Activated T-cell treated with anti-CD3 and anti-CD28 coated beads, Interleukin-2, amount 50 U/mL, for 72 hours (primary cell): ENCODE measurements at places on chromosomes 6 and 20. TPM values are rescaled to one million over a fixed set of nuclear protein-coding genes. Genes with fewer than 3 reads are reported as not detected.

The ENPP4 gene
- total RNA-seq = 5.8 TPM

The OR2J3 gene
- not detected for total RNA-seq

The STX7 gene
- total RNA-seq = 10.6 TPM

The GPX5 gene
- total RNA-seq = not detected

The STK38 gene
- total RNA-seq = 30.7 TPM

The HMGA1 gene
- 454 TPM for total RNA-seq

The MPC1 gene
- total RNA-seq = 23.6 TPM

The BEND6 gene
- total RNA-seq = 0.48 TPM

The CST4 gene
- not detected for total RNA-seq

The C20orf144 gene
- 0.23 TPM for total RNA-seq

The TXNDC5 gene
- 42.0 TPM for total RNA-seq

The SLPI gene
- not detected for total RNA-seq

The PRSS16 gene
- total RNA-seq = 5.6 TPM

The GJA1 gene
- 0.19 TPM for total RNA-seq

The PLAGL1 gene
- total RNA-seq = 51.8 TPM

The PARD6B gene
- 4.3 TPM for total RNA-seq

The MAP7 gene
- 1.4 TPM for total RNA-seq

The PI3 gene
- not detected for total RNA-seq

The EDN3 gene
- not detected for total RNA-seq

The KHDC1L gene
- total RNA-seq = not detected

The DEFB124 gene
- not detected for total RNA-seq

The ARMC2 gene
- total RNA-seq = 2.2 TPM

The PGBD1 gene
- total RNA-seq = 5.9 TPM

The ARHGAP40 gene
- not detected for total RNA-seq

The GSTA3 gene
- not detected for total RNA-seq

The RBPJL gene
- total RNA-seq = not detected

The SMLR1 gene
- not detected for total RNA-seq

The CCDC170 gene
- not detected for total RNA-seq

The NOX3 gene
- not detected for total RNA-seq

The C6orf141 gene
- 0.67 TPM for total RNA-seq

The JAG1 gene
- total RNA-seq = 1.2 TPM

The KLHDC3 gene
- 62.5 TPM for total RNA-seq

The SOX18 gene
- total RNA-seq = 0.46 TPM

The ADTRP gene
- 71.6 TPM for total RNA-seq

The ABCC10 gene
- 32.8 TPM for total RNA-seq

The WRNIP1 gene
- total RNA-seq = 47.1 TPM

The C6orf58 gene
- not detected for total RNA-seq

The TBXT gene
- total RNA-seq = not detected

The DLL1 gene
- 1.7 TPM for total RNA-seq

The ZBTB12 gene
- total RNA-seq = 1.9 TPM
